ENCODE measurements at places on chromosomes 6 and 20. TPM values are rescaled to one million over a fixed set of nuclear protein-coding genes. Genes with fewer than 3 reads are reported as not detected.

SSTR4 gene
- total RNA-seq: not detected

DYNLT2 gene
- total RNA-seq: 1.9 TPM

FAXC gene
- total RNA-seq: 14.2 TPM

FAM209B gene
- total RNA-seq: not detected

PSORS1C2 gene
- not detected for total RNA-seq

GNMT gene
- total RNA-seq: 0.32 TPM

FGD2 gene
- total RNA-seq: 18.6 TPM

FAM83B gene
- 8.8 TPM for total RNA-seq

RIMS4 gene
- 1.8 TPM for total RNA-seq

PHACTR3 gene
- total RNA-seq: 0.33 TPM

FKBP1C gene
- total RNA-seq: 0.29 TPM

MICB gene
- total RNA-seq: 4.6 TPM

EDN3 gene
- total RNA-seq: 12.1 TPM

SEMG1 gene
- total RNA-seq: not detected

BACH2 gene
- 6.2 TPM for total RNA-seq

CST1 gene
- not detected for total RNA-seq

C6orf15 gene
- not detected for total RNA-seq

TOX2 gene
- total RNA-seq: 0.66 TPM

MOXD1 gene
- 2.9 TPM for total RNA-seq

SYNDIG1 gene
- 0.15 TPM for total RNA-seq

LY6G6C gene
- total RNA-seq: not detected

FHL5 gene
- total RNA-seq: 25.0 TPM

REM1 gene
- 3.4 TPM for total RNA-seq

CALHM5 gene
- total RNA-seq: 1.6 TPM

MACROD2 gene
- total RNA-seq: 6.7 TPM

TRAPPC3L gene
- 0.80 TPM for total RNA-seq

UST gene
- total RNA-seq: 13.2 TPM

Data from breast epithelium (tissue), 4 donors.